CD14-positive monocyte (primary cell): ENCODE measurements at places on chromosomes 7 and 10.

- peak; percentile 89 for DNase-seq
These were observed 1.6 kb downstream of the COMTD1 start for GRCh38 chr10:75234017-75234682.

- DNase-seq = no peak
These were observed 26.3 kb upstream of the HMX3 start for GRCh38 chr10:123109466-123109865.

- no peak for DNase-seq
These were observed 5.8 kb downstream of the SVIL start for GRCh38 chr10:29628912-29629526.

DNA sequence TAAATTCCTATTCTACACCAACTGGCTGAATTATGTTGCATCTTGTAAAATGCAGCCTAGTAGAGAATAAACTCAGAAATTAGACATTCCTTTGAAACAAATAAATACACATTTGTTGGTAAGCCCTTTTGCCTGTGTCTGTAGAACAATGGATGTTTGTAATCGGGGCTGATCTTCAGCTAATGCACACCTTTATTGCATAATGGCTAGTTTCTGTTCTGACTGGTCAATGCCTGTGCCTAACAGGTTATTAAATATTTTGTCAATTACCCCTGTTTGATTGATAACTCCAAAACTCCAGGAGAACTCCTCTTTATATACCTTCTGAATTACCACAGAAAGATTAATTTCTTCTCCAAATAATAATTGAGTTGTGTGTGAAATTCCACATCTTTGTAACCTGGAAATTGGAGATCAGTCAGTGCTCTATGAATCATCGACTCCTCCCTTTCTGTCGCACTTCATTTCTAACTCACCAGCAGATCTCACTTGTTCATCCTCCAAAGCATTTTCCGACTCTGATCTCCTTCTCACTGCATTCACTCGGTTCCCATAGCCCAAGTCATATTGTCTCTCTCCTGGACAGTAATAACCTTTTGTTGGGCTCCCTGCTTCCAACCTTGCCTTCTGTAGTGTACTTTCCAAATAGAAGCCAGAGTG, 196.0 kb upstream of the FZD1 start:
- no peak for DNase-seq

DNA sequence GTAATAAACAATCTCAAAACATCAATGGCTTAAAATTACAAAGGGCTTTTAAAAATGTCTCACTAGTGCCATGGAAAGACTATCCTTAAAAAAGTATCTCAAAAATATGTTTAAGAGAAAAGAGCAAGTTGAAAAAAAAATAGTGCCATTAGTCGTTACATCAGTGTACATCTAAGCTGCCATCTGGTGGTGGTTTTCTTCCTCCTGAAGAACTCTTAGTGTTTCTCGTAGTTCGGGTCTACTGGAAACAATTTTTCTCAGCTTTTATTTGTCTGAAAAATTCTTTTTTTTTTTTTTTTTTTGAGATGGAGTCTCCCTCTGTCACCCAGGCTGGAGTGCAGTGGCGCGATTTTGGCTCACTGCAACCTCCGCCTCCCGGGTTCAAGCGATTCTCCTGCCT, 5.9 kb upstream of the GARIN1A start:
- no peak for DNase-seq

DNA sequence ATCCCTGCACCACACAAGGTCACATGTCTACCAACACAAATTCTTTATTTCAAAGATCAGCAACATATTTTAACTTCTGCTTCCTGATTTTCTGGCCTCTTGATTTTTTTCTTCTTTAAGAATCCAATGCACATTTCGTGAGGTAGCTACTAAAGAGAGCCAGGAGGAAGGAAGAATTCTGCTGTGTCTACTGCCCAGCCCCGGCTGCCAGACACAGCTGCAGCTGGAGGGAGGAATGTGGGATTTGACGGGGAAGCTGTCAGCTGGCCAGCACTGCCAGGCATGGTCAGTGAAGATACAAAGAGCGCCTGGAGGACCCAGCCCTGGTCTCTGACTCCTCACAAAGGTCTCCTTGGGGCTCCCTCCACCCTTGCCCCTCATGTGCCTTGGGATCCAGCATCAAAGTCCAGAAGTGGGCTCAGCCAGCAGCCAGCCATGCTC, 6.9 kb upstream of the AOC1 start:
- no peak for DNase-seq

DNA sequence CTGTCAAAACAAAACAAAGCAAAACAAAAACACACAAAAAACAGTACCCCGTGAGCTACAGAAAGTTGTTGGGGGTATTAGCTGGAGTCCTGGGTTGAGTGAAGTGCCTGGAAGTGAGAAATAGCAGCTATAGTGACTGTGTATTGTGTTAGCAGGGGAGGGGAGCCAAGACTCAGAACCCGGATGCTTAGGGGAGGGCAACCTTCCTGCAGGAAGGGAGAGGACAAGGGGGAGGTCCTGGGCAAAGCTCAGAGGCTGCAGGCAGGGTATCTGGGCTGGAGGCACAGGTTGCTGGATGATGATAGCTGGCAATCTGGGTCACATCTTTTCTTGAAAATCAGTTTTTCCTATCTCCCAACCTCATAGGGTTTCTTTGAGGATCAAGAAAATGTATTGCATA, 75.8 kb upstream of the PARD3 start:
- DNase-seq = no peak

DNA sequence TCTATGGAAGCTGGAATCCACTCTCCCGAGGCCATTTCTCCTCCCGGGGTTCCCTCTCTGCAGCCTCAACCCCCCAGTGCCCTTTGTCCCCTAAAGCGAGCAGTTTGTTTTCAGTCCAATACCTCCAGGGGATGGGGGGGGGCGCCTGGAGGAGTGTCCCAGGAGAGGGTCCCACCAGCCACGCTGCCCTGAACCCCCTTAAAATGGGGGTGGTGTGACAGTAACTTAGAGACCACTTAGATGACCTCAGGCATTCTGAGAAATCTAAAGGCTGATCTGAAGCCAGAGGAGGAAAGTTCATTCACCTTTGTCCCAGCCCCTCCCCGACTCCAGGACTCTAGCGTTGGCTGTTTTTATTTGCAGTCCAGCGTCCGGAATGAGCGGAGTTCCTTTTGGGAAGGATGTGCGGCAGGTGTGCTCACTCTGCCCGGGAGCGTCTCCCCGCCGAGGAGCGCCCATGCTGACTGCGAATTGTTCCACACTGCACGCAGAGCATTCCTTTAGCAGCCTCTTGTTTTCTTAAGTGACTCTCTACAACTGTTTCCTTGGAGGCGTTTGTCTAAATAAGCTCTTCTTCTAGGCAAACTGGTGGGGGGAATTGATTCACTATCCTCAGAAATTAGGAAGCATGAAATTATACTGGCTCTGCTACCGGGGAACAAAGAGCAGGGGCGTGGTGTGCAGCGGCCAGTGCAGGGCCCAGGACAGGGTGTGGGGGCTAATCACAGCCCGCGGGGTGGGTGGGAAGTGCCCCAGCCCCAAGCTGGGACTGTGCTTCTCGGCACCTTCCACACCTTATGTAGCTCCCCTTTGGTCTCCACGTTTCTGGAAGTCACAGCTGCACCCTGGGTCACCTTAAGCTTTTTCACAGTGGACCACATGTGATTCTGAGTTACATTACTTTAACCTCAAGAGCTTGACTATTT, 46.3 kb downstream of the SYPL1 start:
- DNase-seq = no peak

- no peak for DNase-seq
These were observed 140.8 kb downstream of the GLCCI1 start for GRCh38 chr7:8109196-8110022.

- DNase-seq = no peak
These were observed 171.5 kb upstream of the TCF7L2 start for GRCh38 chr10:112778579-112778978.

DNA sequence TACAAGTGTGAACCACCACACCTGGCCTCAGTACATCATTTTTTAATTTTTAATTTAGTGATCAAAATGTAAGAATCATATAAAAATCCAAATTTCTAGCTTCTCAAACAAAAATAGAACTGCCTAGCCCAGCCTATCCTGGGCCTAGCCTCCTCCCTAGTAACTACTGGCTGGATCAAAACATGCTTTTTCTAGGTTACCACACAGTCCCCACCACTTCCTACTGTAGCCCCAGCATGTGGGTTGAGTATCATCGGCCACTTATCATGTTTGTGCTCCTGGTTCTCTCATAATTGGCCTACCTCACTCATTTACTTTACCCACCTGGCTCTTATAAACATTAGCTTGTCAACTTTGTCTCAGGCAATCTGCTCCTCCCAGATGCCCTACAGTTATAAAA, 52.9 kb downstream of the DNAJC12 start:
- DNase-seq = no peak

DNA sequence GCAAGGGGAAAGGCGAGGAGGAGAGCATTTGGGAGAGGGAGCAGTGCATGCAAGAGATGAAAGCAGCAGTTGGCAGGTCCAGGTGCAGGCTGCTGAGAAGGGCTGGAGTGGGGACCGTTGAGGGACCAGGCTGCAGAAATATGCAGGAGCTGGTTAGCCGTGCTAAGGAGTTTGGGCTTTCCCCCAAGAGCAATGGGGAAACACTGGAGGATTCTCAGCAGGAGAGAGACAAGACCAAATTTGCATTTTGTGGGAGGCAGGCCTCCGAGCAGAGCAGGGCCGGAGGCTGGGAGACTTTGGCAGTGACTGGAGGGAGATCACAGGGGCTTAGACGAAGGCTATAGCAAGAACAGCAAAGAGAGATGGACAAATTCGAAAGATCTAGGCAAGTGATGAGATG, 11.8 kb downstream of the BTBD16 start:
- no peak for DNase-seq

- no peak for DNase-seq
These were observed 157.1 kb upstream of the AOAH start for GRCh38 chr7:36881233-36881874.

DNA sequence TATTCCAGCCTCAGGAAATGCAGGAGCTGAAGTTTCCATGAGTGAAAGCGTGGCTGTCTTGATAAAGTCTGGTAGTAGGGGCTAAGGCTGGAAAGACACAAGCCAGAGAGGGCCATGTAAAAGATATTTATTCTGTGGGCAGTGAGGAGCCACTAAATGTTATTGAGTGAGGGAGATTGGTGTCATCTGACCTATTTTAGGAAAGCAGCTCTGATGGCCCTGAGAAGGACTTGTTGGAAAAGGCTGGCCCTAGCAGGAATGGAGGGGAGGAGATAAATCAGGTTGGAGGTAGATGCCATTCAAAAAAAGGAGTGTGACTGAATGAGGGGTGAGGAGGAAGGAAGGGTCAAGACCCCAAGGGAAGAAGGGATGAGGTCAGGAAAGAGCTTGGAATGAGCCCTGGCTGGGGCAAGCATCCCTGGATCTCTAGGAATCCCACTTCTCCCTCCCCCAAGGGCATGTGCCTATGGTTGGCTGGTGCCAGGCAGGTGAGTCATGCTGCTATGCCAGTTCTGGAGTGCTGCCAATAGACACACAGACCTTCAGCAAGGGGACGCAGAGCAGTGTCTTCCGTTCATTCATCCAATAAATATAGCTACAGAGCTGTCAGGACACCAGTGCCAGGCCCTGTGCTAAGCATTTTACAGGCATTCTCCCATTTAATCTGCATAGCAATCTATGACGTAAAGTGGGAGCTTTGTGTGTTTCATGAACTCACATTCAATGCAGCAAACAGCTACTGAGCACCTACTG, 2.0 kb downstream of the ANKRD2 start:
- peak; percentile 18 for DNase-seq

- peak; percentile 53 for DNase-seq
These were observed 164.5 kb upstream of the PRSS1 start for GRCh38 chr7:142584765-142585164.

- peak; percentile 52 for DNase-seq
These were observed 46.3 kb downstream of the INSYN2A start for GRCh38 chr10:127150136-127150535.

- DNase-seq = no peak
These were observed 769.6 kb downstream of the GRID1 start for GRCh38 chr10:85597006-85597405.

GRCh38 chr7:101138213-101138870, 11.4 kb downstream of the SERPINE1 start:
- peak; percentile 96 for DNase-seq

GRCh38 chr7:45098983-45099839, 10.4 kb upstream of the NACAD start:
- DNase-seq = no peak

DNA sequence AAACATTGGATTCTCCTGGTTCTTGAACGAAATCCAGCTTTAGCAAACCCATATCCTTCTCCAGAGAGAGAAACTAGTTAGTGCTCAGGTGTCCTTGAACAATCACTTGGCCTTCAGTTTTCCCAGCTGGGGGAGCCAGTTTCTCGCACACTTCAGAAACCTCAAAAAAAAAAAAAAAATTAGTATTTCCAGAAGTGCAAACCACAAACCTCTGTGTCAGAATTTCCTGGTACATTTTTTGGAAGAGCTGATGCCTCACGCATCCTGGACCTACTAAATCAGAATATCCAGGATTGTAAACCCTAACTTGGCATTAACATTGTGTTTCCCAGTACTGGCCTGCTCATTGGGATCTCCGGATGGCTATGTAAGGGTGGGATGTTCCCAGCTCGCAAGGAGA, 143.4 kb upstream of the EGR2 start:
- DNase-seq = no peak

- DNase-seq = no peak
These were observed 279.2 kb downstream of the PARD3 start for GRCh38 chr10:34535872-34536271.

GRCh38 chr7:1810521-1810920, 140.4 kb downstream of the ELFN1 start:
- DNase-seq = no peak

DNA sequence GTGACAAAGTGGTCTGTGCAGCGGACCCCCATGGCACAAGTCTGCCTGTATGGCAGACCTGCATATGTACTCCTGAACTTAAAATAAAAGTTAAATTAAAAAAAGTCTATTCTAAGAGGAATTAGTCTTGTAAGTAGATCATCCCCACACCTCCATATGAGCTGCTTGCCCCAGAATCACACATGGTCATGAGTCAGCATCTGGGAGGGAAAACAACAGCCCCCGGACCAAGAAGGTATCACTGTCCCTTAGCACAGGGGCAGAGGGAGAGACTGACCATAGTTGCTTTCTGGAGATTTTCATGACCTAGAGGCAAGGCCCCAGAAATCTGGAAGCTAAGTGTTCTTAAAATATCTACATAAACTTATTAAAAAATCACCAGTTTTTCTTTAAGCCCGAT, 86.6 kb upstream of the PDK4 start:
- no peak for DNase-seq
